PC-9 (cell line): ENCODE measurements at places on chromosomes 5 and 9. TPM values are rescaled to one million over a fixed set of nuclear protein-coding genes. Genes with fewer than 3 reads are reported as not detected.
A peak's percentile ranks its signal among the peaks of the same experiment; 100 is the strongest.

Gene PCA3
- not detected in 2 replicates for total RNA-seq

Gene HMCN2
- 1.6 and 3.1 TPM in 2 replicates for total RNA-seq

DNA sequence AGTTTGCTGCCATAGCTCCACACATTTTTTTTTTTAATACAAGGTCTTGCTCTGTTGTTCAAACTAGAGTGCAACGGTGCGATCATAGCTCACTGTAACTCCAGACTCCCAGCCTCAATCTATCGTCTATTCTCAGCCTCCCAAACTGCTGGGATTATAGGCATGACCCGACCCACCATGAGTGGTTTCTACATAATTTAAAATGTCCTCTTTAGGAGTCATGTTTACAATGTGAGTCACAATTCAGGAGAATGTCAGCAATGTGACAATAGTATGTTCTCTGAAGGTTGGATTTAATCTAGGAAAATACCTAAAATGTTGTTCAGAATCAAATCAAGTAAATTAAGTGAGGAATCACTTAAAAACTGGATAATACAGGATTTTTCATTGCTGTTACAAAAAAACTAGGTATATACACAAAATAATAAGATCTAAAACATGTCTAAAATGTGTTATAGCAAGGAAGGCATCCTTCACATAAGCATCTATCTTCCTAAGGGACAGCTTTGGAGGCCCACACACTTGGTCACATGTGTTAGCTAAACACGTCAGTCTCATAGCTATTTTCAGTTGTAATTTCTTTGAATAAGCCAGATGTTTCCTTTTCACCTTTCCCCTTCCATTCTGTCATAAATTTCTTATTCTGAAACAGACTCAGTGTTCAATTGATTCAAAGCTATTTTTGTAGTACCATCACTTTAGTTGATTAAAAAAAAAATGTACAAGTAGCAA lies 30.0 kb upstream of the ELAVL2 start:
- no peak for DNase-seq

GRCh38 chr9:72327631-72328030 lies 37.4 kb downstream of the ZFAND5 start:
- no peak for DNase-seq

- DNase-seq = no peak
Observed at GRCh38 chr5:141322261-141322660, 1.7 kb upstream of the TAF7 start.

- DNase-seq = no peak
Observed at GRCh38 chr9:18601026-18601425, 127.1 kb downstream of the ADAMTSL1 start.

- DNase-seq = no peak
Observed at GRCh38 chr5:169772256-169772655, 135.2 kb downstream of the DOCK2 start.

- no peak for DNase-seq
Observed at GRCh38 chr9:124011460-124012301, at the start of gene LHX2. Gene LHX2, plus strand, starts transcription at chr9:124011768. Its CDS starts 581 bp downstream, at chr9:124012349.

Gene CCDC183
- total RNA-seq = 3.6 and 5.3 TPM in 2 replicates

DNA sequence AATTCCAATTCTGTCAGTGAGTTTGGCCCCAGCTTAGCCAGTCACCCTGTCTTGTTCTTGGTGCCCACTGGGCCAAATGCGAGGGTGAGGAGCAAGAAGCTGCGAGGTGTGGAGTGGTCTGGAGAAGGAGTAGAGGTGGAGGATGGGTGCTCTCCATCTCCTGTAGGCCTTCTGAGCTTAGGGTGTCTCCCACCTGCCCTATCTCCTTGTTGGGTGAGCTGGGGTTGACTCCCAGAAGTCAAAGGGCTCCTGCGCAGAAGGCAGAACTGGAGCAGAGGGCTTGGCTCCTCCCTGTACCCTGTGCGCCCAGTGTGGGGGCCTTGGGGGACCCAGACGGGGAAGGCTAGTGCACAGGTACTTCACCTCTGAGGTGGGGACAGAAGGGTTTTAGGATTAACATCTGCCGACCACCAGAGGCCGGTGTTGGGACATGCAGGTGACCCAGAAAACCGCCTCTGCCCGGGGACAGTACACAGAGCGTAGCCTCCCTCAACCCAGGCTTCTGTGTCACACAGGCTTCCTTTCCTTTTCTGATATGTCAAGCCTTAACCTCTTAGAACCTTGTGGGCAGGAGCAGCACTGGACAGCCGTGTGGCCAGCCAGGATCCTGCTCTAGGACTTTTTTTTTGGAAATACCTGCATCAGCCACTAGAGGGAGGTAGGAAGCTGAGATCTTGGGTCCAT lies 16.9 kb downstream of the IL5 start:
- DNase-seq = peak; percentile 63

Gene KLF9
- total RNA-seq = 7.0 and 9.2 TPM in 2 replicates

DNA sequence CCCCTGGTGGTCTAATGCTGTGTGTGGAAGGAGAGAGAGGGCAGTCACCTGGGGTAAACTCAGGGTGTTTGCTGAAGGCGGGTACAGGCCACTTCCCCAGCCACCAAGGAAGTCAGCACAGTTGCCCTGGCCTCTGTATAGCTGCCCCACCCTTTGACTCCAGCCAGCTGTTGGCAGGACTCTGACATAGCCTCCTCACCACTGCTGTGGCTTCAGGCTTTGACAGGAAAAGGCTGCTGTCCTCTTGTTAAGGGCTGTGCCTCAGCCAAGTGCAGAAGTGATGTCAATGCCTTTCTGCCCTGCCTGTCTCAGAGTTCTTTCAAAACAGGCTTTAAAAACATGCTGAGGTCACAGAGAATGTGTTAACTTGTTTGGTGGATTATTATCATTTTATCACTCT lies 487.2 kb upstream of the KLF4 start:
- DNase-seq = no peak

Gene FAM221B
- not detected in 2 replicates for total RNA-seq

- DNase-seq = peak; percentile 89
Observed at GRCh38 chr9:133113949-133114885, 6.8 kb downstream of the RALGDS start.

GRCh38 chr5:83441747-83442146 lies 29.8 kb upstream of the VCAN start:
- DNase-seq = no peak

GRCh38 chr5:151093476-151093889 lies 12.6 kb upstream of the TNIP1 start:
- DNase-seq = peak; percentile 46

GRCh38 chr9:135971111-135971766 lies 10.1 kb upstream of the UBAC1 start:
- no peak for DNase-seq

Gene MEGF9
- total RNA-seq = 30.3 and 35.7 TPM in 2 replicates

Gene CTXN3
- total RNA-seq = not detected in 2 replicates

Gene TMC1
- total RNA-seq = 5.5 and 9.0 TPM in 2 replicates

- DNase-seq = no peak
Observed at GRCh38 chr5:134594797-134595457, 37.7 kb downstream of the SAR1B start.

GRCh38 chr5:36870399-36871040 lies 6.0 kb upstream of the NIPBL start:
- DNase-seq = no peak

GRCh38 chr9:114633438-114634089 lies 22.5 kb downstream of the TMEM268 start:
- no peak for DNase-seq

GRCh38 chr5:173512637-173513435 lies 103.6 kb downstream of the BOD1 start:
- no peak for DNase-seq

GRCh38 chr9:128388150-128388549 lies 17.0 kb downstream of the URM1 start:
- no peak for DNase-seq

GRCh38 chr9:98727428-98727827 lies 18.7 kb upstream of the GABBR2 start:
- no peak for DNase-seq

- DNase-seq = no peak
Observed at GRCh38 chr9:91150998-91151717, 210.6 kb downstream of the AUH start.

DNA sequence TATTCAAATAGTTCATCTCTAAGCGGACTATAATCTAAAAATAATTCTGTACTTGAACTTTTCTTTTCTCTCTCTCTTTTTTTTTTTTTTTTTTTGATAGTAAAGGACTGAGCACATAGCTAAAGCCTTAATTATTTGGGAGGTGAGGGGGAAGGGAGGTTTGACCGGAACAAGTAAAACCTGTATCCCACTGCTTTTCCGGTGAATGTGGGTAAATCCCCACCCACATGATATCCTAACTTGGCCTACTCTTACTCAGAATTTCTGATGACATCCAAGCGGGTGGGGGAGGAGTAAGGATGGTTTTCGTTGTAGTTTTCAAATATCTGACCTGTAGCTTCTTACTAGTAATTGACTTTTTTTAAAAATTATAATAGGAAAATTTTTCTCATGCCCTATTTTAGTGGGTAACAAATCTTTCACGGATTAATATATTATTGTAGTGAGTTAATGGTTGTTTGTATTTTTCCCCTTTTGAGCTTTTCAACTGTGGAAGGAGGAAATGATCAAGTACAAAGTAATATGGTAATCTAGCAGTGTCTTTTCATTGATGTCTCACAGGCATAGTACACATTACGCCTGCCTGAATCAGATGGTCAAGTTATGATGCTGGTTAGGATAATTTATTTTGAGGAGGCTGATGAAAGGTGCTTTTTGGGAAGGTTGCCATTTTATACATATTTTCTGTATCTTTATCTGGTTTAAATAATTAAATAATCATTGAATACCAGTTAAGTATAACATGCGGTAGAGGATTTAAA lies 2.2 kb upstream of the ELL2 start:
- DNase-seq = peak; percentile 72

DNA sequence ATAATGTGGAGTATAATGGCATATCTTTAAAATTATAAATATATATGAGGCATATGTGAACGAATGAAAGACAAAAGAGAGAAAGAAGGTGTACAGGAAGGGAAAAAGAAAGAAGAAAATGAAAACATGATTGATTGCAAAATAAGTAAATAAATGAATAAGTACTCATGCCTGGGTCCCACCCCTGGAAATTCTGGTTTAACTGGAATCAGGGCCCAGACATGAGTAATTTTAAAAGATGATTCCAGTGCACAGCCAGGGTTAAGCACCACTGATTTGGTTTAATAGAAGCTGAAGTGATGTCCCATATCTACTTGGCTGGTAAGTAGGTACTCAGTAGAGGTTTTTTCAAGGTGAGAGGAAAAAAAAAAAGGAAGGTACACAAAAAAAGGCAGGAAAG lies 34.0 kb upstream of the HOMER1 start:
- peak; percentile 90 for DNase-seq

DNA sequence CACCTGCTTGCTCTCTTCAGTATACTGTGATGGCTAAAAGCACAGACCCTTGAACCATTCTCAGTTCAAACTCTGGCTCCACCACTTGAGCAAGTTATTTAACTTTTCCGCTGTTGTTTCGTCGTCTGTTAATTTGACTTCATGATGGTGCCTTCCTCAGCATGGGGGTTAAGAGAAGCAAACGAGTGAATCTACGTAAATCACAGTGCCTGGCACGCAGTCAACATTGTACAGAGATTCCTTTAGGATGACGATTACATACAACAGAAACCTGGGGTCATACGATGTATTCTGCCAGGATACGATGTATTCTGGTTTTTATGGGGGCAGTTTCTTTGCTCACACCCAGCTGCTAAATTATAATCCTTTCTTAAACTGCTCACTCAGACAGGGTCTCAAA lies 515.6 kb downstream of the CCDC171 start:
- no peak for DNase-seq

DNA sequence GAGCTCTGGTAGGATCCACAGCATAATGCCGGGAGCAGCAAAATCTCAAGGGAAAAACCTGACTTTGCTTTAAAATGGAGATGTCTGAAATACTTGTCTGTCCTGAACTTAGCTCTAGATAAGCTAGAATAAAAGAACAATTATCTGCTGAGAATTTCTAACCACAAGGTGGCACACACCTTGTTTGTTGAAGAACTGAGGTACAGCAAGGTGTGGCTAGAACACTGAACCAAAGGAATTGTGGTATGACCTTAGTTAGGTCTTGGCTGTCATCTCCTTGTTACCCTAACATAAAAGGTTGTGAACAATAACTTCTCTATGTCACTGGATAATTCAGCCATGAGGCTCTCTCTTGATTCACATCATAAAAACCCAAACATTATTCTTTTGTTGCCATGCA lies 72.3 kb upstream of the ANXA1 start:
- DNase-seq = peak; percentile 67

DNA sequence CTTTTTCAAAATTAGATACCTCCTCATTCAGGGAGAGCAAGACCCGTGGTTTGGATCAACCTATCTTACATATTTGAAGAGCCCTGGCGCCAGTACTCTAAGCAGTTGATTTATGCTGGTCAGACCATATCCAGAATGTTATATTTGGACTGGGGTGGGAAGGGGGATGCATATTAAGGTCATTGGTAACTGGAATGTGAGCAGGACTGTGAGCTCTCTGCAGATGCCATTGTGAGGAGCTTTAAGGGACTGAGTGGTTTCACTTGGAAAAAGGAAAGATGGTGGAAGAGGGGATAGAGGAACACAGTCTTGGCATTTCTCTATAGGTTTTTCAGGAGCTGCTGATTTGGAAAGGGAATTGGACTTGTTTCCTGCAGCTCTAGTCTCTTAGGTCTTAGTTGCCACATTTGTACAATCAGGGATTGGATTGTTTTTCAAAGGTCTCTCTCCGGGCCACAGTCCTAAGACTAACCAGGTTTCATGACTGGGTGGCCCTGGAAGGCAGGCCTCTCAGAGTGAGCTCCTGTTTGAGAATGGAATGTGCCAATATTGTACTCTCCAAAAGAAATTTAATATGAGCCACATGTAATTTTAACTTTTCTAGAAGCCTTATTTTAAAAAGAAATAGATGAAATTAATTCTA lies 25.8 kb upstream of the F2R start:
- no peak for DNase-seq

GRCh38 chr5:107322936-107323335 lies 347.8 kb downstream of the EFNA5 start:
- no peak for DNase-seq

DNA sequence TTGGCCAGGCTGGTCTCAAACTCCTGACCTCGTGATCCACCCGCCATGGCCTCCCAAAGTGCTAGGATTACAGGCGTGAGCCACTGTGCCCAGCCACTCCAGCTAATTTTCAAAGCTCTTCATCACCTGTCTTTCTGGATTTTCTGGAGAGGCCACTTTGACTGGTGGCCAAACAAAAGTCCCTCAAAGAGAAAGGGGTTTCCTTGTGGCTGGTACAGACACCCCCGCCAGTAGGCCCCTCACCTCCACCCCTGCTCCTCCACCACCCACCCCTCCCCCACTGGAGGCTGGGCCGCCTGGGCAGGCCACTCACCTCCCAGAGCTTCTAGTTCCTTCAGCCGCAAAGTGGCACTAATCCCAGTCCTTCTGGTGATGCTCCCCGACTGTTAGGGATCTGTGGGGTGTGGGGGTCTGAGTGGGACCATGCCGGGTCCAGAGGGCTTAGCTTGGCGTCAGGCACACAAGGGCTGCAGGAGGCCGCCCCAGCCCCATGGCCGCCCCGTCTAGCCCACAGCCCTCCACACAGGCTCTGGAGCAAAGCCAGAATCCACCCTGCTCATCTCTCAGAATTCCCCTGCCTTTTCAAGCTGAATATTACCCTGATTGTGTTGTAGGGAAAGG lies 182.0 kb upstream of the IER5L start:
- no peak for DNase-seq

- no peak for DNase-seq
Observed at GRCh38 chr9:7910426-7911020, 110.9 kb upstream of the DMAC1 start.

Gene FOXD4L3
- total RNA-seq = not detected in 2 replicates

Gene C1QTNF3
- 8.3 and 9.4 TPM in 2 replicates for total RNA-seq

Gene SLC34A1
- 0.28 TPM in 1 of 2 replicates, not detected in the other for total RNA-seq

- DNase-seq = no peak
Observed at GRCh38 chr9:101582553-101582952, 12.2 kb downstream of the PPP3R2 start.

Gene IFNA21
- not detected in 2 replicates for total RNA-seq

Gene SLC28A3
- 0.08 and 0.13 TPM in 2 replicates for total RNA-seq

Gene FBXL7
- not detected in 2 replicates for total RNA-seq

Gene AK8
- total RNA-seq = 5.4 and 7.2 TPM in 2 replicates

- no peak for DNase-seq
Observed at GRCh38 chr9:109894921-109895758, 115.1 kb downstream of the PALM2AKAP2 start.
